T-helper 22 cell (primary cell): ENCODE measurements at places on chromosomes 5 and 9.
A peak's percentile ranks its signal among the peaks of the same experiment; 100 is the strongest.

GRCh38 chr5:94893412-94894135 lies 275.1 kb downstream of the SLF1 start:
- DNase-seq = no peak

DNA sequence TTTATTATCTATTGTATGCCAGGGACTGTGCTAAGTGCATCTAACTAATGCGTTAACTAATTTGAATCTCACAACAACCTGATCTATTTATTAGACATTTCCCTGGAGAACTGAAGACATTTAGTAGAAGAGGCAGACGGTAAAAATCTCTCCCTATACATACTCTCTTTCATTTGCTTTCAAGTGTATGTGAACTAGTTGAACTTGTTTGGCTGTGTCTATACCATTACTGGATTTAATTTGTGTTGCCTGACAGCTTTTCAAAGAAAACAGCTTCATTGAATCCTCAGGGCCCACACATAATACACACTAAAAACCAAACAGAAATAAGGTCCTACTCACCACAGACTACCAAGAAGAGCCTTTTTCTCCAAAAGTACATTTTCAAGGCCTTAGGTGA lies 133.6 kb upstream of the NR3C1 start:
- no peak for DNase-seq

- no peak for DNase-seq
Observed at GRCh38 chr5:126403876-126404275, 19.3 kb upstream of the GRAMD2B start.

- no peak for DNase-seq
Observed at GRCh38 chr5:96487859-96488258, 54.8 kb upstream of the PCSK1 start.

DNA sequence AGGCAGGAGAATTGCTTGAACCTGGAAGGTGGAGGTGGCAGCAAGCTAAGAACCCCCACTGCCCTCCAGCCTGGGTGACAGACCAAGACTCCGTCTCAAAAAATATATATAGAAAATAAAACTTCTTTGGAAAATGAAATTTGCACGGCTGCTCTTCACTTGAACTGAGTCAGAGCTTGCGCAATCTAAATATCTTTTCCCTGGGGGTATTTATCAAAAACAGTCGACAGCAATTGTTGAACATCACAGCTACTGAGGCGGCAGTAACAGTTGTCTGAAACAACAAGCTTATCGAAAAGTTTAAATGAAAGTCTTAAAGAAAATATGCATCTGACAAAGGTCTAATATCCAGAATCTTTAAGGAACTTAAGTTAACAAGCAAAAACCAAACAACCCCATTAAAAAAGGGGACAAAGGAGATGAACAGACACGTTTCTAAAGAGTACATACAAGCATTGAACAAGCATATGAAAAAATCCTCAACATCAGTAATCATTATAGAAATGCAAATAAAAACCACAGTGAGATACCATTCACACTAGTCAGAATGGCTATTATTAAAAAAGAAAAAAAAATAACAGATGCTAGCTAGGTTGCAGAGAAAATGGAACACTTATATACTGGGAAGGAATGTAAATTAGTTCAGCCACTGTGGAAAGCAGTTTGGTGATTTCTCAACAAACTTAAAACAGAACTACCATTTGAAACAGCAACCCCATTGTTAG lies 153.6 kb upstream of the CDH9 start:
- DNase-seq = no peak

DNA sequence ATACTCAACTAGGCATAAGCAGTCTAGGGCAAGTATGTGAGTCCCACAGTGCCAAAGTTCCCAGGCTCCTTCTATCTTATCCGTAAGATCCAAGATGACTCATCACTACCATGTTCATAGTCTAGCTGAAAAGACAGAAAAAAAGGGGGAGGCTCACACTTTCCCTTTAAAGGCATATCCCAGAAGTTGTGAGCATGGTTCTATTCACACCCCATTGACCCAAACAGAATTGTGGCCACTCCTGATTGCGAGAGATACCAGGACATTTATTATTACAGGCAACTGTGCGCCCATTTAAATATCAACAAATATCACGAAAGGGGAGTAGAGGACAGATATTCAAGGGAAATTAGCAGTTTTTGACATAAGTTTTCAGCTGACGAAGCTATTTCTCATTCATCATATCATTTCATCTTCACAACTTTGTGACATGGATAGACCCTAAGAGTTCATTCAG lies 8.1 kb upstream of the PFDN1 start:
- DNase-seq = no peak

DNA sequence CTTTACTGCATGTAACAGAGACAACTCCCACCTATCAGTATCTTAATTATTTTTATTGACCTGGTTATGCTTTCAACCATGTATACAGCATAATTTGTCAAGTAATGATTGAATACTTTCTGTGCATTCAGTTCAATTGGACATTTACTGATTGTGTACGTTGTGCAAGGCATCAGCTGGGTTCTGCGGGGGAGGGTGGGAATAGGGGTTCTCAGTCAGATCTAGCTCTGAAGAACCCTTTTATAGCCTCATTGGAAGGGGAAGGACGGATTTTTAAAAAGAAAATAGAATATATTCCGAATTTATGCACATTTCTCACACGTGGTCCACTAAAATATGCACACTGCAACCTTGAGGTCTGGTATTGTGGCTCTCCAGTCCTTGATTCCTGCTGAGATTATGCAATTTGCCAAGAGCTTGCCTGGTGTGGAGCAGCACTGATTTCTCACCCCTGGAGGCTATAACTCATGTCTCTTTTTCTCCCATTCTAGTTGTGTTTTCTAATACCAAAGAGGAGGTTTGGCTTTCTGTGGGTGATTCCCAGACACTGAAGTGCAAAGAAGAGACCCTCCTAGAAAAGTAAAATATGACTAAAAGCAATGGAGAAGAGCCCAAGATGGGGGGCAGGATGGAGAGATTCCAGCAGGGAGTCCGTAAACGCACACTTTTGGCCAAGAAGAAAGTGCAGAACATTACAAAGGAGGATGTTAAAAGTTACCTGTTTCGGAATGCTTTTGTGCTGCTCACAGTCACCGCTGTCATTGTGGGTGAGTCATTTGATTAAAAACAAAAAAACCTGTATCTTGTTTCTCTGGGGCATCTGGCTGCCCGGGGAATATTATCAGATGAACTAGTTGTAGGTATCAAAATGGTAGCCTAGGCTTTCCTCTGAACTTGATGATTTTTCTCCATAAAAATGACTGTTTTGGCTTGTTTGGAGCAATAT lies 1.7 kb downstream of the SLC1A3 start:
- DNase-seq = no peak

DNA sequence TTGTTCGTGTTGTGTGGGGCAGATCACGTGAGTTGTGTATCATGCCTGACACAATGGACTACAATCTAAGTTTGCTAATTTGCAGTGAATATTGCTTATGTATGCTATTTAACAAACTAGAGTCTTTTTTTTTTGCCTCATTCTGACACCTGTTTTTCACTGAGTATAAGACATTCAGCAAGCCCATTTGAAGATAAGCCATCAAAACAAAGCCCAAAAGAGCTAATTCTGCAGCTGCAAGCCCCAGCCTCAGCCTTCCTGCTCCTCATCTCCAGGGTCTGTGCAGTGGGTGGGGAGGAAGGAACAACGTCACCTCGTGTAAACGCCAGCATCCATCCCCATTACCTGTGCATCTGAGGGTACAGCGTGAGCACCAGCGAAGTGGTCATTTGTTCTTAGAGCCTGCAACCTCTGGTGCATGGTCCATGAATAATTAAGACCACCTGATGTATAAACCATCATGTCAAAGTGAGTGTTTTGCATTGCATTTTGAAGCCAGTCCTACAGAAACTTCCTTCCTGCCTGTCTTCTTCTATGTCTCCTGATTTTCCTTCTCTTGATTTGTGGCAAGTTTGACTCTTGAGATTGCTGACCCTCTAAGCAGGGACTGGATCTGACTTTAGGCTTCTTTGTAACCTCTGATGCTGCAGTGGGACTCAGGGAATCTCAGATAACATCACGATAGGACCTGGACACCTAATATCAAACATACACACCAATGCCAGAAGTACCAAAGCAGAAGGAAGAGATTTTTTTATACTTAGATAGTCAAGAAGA lies 73.2 kb downstream of the FGF1 start:
- no peak for DNase-seq

- no peak for DNase-seq
Observed at GRCh38 chr9:14585730-14586473, 107.3 kb downstream of the ZDHHC21 start.

DNA sequence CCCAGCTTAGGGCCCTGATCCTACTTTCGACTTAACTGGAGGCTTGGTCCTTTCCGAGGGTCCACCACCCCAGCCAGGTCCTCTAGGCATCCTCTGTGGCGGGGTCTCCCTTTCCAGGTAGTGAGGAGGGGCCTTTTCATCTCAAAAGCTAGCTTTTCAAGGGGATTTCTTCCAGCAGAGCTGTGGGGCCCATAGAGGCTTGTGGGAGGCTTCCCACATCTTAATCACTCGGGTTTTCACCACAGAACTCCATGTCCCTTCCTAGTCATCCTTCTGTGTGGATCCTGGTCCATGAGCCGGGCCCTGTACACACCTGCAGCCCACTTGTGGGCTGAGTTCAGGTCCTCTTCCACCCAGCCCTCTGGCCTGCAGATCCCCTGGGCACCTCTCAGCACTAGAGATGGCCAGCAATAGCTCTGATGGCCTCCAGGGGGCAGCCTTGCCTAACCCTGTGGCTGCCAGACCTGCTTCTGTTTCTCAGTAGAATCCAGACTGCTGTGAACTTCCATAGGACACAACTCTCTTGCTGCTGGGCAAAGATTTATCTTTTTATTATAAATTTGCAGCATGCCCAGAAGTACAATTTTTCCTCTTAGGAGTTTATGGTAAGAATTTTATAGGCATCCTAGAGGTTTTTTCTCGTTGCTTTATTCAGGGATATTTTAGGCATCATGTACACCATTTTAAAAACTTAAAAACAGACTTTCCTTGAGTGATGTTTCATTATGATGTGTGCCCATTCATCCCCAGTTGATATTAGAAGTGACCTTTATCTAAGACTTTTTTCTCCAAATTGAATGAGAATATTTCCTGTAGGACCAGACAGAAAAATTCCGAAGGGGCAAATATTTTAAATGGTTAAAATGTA lies 208.9 kb downstream of the TRIO start:
- DNase-seq = peak; percentile 3

- no peak for DNase-seq
Observed at GRCh38 chr5:172466062-172466461, 11.7 kb upstream of the SH3PXD2B start.

DNA sequence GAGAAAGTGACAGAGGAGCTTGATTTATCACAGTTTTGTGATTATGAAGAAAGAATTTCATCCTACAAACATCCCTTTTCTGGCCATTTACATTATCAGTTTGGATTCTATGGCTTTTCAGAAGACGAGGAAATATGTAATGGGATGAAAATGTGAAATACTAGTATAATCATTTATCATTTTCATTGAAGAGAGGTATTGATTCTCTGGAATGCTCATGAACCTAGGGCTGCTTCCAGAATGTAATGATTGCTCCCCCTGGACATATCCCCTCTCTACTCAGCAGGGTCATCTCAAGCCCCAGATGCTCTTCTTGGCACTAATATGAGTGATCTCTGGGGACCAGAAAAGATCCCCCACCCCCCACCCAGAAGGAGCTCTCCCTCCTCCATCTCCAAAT lies 106.7 kb upstream of the ZNF618 start:
- DNase-seq = no peak

DNA sequence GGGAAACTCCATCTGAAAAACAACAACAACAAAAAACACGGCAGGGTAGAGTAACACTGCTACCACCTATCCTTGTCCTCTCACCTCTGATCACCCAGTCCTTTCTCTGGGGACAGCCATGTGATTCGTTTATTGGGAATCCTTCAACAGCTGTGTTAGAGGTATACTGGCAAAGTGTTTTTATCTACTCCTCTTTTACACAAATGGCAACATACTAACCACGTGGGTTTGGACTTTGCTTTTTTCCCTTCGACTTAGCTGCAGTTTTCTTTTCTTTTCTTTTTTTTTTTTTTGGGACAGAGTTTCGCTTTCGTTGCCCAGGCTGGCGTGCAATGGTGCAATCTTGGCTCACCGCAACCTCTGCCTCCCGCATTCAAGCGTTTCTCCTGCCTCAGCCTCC lies 11.2 kb upstream of the SET start:
- no peak for DNase-seq

DNA sequence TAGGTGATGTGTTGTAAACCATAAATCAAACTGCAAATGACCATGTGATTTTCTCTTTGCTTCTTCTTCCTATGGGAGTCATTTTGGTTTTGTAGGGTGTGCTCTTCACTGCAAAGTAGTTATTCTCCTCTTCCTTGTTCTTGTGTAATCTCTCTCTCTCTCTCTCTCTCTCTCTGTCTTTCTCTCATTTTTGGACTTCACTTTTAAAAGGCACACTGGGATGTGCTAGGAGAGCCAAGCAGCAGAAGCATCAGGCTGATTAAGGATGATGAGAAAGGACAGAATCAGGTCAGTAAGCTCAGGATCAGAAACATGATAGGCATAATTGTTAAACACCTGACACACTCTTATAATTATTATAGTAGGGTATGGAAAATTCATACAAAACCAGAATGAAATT lies 505.3 kb upstream of the ZNF608 start:
- DNase-seq = no peak

DNA sequence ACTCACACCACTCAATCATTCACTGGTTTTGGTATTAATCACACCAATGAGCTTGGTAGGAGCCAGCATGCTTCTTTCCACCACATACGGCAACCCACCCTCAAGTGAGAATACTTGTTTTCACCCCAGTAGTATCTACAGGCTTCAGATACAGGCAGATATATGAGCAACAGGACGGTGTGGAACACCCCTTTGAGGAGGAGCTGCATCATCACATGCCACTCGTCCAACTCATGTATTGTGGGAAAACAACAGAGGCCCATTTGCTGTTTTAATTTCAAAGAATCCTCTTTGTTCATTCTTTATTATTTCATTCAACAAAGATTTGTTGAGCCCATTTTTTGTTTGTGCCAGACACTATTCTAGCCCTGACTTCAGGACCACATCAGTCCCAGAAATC lies 46.0 kb downstream of the RORB start:
- no peak for DNase-seq

- peak; percentile 50 for DNase-seq
Observed at GRCh38 chr9:135887585-135888050, 19.7 kb downstream of the CAMSAP1 start.

DNA sequence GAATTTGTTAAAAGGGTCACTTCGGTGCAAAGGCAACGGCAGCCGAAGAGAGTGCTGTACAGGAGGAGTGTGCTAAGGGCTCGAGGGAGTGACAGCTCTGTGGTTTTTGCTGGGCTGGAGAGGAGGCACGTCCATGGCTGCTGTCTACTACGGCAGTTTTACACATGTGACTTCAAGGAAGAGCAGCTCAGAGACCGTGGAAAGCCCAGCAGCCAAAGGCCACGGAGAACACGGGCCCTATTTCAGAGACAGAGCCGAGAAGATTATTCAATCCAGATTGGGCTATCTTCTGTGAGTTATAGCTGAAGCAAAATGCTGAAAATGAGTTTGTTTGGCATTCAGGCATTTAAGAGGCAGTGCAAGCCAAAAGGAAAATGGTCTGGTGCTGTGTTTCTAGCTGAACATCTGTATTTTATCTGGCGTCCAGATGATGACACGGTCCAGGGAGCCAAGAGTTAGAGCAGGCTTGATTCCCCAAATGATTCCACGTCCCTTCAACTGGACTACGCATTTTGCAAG lies 96.4 kb downstream of the RFK start:
- DNase-seq = no peak

GRCh38 chr9:130177898-130178805 lies 5.9 kb downstream of the NCS1 start:
- no peak for DNase-seq
